Peyer's patch (tissue), 4 donors: ENCODE measurements at places on chromosomes 1 and 21. TPM values are rescaled to one million over a fixed set of nuclear protein-coding genes. Genes with fewer than 3 reads are reported as not detected.

TFAP2E gene
- not detected for total RNA-seq

DNA sequence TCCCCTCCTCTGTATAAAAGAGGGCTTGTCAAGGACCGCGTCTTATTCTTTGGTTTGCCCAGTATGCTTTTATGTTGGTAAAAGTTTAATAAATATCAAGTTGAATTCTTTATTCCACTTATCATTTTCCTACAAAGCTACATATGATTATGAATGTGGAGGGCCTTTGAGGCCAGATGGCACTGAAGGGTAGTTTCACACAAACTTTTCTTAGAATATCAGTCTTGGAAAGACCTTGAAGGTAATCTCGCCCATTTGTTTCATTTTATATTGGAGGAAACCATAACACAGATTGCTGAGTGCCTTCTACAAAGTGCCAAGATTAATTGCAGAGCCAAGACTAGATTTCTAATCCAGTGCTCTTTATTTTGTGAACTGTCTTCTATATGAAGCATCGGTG is 5.8 kb upstream of the FUBP1 start:
- DNase-seq, result no peak

SPRR4 gene
- not detected for total RNA-seq

- no peak for DNase-seq
These were observed 103.1 kb upstream of the CSF3R start for GRCh38 chr1:36585569-36586548.

FCRL6 gene
- not detected for total RNA-seq

DNA sequence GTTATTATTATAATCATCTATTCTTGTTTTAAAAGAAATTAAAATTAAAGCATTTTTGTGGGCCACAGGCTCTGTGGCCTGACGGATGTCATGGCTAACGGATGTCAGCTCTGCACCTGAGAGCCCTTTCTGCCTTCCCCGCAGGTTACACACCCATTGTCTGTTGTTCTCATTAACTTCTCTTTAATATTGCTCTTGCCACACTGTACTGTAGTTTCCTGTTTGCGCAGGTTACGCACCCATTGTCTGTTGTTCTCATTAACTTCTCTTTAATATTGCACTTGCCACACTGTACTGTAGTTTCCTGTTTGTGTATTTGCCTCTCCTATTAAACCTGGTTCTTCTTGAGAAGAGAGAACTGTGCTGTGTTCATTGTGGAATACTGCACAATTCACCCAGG is 294.4 kb upstream of the PLXNA2 start:
- no peak for DNase-seq

GRCh38 chr1:150613061-150613920 is 16.1 kb downstream of the ENSA start:
- DNase-seq, result no peak

ACTL8 gene
- total RNA-seq, result not detected

DNA sequence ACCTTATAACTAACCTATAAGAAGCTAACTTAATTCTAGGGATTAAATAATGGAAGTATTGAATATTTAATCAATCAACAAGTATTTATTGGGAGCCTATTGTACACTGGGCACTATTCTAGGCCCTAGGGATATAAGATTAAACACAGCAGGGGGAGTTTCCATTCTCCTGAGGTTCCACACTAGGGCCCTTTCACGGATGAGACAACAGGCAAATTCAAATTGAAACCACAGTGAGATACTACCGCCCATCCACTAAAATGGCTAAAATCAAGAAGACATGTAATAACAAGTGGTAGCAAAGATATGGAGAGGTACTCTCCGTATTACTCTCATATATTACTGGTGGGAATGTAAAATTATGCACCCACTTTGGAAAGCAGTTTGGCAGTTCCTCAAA is 674.4 kb downstream of the KIF26B start:
- no peak for DNase-seq

- no peak for DNase-seq
These were observed 25.6 kb downstream of the SLC22A15 start for GRCh38 chr1:116001739-116002487.

- DNase-seq, result no peak
These were observed 5.8 kb downstream of the HMCN1 start for GRCh38 chr1:185739967-185740366.

DNA sequence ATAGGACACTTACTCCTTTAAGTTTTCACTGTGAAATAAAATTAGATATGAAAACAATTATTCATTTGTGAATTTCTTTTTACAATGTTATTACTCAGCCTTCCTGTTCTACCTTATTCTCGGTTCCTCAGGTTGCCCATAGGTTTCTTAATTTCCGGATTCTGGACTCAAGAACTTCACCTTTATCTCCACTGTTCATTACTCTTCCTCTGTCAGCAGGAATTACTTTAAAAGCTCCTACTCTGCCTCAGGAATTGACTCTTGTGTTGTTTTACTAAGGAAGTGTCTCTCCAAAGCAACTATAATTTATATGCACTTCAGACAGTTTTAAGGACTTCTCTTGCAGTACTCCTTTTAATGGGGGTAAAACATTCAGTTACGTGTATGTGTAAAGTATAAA is 123.8 kb downstream of the OSBPL9 start:
- DNase-seq, result no peak

HRNR gene
- not detected for total RNA-seq

- DNase-seq, result no peak
These were observed 421.8 kb downstream of the PTBP2 start for GRCh38 chr1:97143236-97143882.

GRCh38 chr1:231611851-231612250 is 14.7 kb upstream of the DISC1 start:
- no peak for DNase-seq

DNA sequence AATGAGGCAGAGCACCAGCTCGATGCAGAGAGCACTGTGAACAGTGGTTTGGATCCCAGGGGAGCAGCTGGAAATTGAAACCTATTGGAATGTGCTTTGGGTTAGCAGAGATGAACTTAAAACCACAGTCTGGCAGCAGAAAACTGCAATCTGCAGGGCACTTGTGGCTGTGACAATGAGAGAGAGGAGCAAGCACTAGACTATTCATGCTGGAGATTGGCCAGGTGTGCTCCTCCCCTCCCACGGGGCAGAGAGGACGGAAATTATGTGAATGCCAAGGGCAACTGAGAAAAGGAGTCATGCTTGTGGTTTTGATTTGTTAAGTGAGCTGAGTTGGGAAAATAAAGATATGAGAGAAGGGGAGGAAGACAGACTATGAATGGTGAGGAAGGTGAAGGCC is 38.1 kb downstream of the HSD3B2 start:
- DNase-seq, result no peak

DNA sequence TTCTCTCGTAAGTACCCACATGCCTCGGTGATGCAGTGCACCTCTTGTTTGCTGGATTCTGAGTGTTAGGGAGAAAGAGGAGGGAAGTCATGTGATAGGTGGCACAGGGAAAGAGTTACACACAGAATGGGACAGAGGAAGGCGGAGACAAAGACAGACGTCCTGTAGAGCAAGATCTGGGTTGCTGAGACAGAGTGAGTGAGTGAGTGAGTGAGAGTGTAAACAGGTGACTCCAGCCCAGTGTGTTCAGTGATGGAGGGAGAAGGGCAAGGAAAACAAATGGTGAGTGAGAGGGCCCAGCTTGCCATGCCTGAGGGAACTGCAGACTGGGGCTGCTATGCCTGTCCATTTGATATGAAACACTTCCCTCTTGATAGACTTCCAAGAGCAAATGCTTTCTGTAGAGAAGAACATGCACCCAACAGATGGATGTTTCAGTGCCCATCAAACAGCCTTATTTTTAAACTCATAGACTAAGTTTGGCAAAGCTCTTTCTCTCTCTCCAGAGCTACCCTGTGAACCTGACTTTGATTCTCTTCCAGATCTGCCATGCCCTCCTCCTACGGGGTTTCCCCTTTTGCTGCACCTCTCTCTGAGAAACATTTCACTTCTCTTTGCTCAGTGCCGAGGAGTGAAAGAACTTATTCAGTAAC is 209.9 kb upstream of the COA6 start:
- no peak for DNase-seq

MTX1 gene
- total RNA-seq, result 45.2 TPM

DNA sequence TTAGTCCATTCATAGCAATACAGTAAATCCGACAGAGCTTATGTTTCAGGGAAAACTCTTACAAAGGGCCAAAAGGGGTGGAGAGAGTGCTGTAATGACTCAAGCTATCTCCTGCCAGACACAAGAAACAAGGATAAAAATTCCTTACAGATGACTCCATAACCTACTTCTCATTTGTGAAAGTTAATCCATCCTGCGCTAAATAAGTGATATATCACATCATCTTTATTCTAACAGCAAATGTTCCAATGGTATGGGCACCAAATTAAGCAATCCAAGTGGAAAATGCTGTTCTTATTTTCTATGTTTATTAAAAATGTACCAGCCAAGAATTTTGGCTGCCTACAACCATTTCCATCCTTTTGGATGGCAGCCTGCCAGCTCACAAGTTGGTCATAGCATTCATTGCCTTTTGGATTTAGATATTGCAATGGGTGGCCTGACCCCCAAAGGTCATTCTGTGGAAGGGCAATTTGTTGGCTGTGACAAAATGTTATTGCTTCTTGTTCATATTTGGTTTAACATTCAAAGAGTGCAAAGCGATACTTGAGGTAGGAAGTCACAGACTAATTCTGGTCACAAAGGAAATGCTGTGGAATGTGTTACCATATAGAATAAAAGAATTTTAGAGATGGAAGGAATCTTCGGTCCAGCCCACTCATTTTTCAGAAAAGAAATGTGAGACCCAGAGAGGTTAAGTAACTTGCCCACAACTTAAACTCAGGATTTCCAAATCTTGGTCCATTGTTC is 2.8 kb upstream of the ENAH start:
- no peak for DNase-seq

GRCh38 chr1:175317779-175318178 is 125.2 kb upstream of the KIAA0040 start:
- no peak for DNase-seq

NRIP1 gene
- total RNA-seq, result 43.7 TPM

DNA sequence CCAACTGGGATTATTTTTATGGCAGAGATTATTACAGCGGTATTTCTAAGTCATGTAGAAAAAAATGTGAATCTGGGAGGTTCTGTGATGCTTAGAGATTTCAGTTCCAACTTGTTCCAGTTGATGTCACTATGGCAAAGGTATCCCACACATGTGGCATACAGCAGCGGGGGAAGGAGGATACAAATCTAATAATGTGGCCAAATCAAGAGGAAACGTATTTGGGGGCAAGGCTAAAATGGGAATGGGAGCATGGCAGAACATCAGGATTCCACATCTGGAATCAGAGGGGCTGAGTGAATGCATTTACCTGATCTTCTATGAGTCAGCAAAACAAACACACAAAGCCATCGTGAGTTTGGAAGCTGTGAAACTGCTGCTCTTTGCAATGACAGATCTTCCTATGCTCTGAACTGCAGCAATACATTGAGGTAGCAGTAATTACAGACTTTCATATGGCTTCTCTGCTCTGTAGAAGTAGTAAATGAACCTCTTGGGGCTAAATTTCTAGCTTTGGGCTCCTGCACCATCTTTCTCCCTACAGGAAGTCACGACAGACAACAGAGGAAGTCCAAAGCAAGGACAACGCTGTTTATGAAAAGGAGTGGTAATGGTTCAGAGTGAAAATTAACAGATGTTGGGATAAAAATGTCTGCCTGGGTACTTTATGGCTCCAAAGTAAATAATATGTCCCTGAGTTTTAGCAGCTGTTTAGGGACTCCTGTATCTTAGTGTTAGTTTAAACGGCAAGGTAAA is 55.5 kb downstream of the GABPA start:
- no peak for DNase-seq

- no peak for DNase-seq
These were observed 75.2 kb upstream of the TEKT2 start for GRCh38 chr1:36008546-36009197.

LRRC71 gene
- not detected for total RNA-seq

DNA sequence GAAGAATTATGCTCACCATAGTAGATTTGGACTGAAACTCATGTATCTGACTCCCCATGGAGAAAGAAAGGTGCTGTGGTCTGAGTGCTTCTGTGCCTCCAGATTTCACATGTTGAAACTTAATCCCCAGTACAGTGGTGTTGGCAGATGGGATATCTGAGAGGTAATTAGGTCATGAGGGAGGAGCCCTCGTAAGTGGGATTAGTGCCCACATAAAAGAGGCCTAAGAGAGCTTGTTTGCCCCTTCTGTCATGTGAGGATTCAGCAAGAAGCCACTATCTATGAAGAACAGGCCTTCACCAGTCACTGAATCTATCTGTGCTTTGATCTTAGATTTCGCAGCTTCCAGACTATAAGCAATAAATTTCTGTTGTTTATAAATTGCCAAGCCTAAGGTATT is 150.1 kb downstream of the PLPP3 start:
- DNase-seq, result no peak

GBP7 gene
- not detected for total RNA-seq

GRCh38 chr1:163781146-163781545 is 459.4 kb downstream of the NUF2 start:
- no peak for DNase-seq

DNA sequence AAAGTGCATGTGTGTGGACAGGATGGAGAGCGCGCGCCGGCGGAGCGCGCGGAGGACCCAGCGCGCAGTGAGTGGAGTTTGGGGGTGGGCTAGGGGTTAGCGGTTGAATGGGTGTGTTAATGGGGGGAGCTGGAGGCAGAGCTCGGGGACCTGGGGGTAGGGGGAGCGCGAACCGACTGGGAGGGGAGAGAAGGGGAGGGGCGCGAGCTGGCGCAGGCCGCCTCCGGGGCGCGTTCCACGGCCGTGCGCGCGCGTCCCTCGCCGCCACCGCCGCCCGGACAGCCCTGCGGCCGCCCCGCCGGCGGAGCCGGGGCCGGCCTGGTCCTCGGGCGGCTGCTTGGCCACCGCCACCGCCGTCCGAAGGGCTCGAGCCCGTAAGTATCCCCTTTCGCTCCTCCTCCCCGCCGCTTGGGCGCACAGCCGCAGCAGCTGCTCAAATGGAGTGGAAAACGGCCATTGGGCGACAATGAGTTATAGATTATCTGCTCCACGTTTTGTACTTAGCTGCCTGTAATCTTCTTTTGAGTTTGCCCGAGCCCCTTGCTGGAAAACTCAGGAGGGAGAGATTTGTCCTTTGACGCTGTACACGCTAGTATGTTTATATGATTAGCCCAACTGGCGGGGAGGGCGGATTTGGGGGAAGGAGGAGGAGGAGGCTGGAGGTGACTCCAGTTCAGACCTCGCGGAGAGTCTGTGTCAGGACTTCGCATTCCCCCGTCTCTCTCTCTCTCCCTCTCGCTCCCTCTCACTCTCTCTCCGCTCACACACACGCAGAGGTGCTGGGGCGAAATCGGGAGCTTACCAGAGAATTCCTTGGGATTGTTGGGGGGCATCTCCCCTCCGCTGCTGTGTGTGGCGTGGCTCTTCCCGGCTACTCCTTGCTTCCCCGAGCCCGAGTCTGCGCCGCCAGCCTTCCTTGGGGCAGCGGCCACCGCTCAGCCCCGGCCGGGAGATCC is at the start of gene ADGRL2:
Gene ADGRL2 (plus strand): TSS at position 240 of the 956 bp plus-strand sequence. CDS start 36,051 bp downstream, outside the sequence.
- DNase-seq, result peak; percentile 69

DNA sequence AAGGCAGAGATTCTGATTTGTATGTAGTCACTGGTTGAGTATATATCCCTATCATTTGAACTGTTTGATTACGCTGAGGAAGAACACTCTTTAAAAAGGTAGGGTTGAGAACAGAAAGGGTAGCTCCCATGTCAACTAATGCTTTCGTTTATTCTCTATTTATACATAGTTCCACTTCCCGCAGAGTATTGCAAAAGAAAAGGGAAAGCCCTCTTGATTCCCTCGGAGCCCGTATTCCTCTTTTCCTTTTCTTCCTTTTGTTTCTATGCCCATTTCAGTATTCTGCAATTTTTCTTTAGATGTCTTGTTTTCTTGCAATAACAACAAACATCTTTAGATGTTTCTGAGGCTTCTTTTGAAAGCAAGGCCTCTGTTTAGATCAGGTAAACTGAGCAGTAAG is 78.2 kb downstream of the DNTTIP2 start:
- no peak for DNase-seq

GPR3 gene
- total RNA-seq, result not detected
